ENCODE measurements at places on chromosomes 1 and 21.

DNA sequence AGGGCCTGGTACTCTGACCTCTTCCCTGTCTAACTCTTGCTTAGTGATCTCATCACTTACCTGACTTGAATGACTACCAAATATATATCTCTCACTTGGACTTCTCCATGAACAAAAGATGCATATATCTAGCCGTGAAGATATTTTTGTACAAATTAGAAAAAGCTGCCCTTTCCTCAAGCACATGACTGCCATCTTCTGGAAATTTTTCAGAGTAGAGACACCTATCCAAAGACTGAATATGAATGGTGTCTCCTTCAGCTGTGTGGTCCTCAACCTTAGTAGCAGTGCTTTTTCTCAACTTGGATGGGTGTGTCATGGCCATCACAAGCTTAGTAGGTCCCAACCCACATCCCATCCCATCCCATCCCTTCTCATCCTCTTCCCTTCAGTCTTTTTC lies 142.3 kb downstream of the DNM3 start:
- no peak for DNase-seq

DNA sequence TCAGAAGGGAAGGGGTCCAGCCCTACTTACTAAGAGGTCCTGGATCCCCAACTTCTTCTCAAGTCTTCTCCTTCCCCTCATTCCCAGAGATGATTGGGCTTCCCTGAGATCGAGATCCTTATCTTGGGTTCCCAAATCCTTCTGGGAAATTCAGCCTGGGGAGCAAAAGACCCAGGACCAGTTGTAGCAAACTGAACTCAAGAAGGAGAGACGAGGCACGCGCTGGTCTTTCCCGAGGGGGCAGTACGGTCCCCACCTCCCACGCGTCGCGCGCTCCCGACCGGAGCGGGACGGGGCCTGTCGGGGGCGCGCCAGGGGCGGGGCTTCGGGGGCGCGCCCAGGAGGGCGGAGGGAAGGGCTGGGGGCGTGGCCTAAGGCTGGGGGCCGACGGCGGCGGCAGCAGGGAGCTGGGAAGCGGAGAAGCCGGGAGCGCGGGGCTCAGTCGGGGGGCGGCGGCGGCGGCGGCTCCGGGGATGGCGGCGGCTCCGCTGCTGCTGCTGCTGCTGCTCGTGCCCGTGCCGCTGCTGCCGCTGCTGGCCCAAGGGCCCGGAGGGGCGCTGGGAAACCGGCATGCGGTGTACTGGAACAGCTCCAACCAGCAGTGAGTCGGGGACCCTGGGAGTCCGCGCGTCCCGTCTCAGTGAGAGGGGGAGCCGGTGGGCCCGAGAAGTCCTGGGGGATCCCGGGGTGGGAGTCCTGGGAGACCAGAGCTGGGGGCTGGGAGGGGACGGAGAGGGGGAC lies at the start of gene EFNA3:
Gene EFNA3, plus strand, starts transcription at position 369 of the 741 bp plus-strand sequence. Its CDS starts 105 bp downstream, at position 474.
- DNase-seq: peak; percentile 50

DNA sequence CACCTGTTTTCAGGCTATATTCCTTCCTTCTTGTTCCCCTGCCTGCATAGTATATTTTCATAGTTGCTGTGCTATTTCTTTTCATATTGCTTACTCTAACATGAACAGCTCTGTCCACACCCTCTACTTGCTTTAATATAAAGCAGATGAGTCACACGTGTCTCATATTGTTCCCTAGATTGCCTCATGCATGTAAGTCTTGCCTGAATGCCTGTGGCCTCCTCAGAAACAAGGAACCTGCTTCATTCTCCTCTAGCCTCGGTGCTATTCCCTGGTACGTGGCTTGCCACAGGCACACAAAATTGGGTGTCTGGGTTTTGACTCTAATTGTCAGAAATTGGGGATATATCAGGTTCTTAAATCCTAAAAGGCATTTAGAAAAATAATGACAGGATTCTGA lies 16.5 kb upstream of the PKP1 start:
- no peak for DNase-seq

DNA sequence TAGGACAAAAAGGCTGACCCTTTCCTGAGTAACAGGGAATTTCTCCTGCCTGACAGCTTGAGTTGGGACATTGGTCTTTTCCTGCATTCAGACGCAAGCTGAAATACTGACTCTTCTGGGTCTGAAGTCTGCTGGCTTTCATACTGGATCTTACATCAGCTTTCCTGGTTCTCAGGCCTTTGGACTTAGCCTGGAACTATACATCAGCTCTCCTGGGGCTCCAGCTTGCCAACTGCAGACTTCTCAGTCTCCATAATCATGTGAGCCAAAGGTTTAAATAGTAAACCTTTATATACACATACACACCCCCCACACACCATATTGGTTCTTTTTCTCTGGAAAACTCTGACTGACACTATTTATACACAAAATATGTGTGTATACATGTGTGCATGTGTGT lies 59.0 kb upstream of the KCND3 start:
- DNase-seq: no peak

DNA sequence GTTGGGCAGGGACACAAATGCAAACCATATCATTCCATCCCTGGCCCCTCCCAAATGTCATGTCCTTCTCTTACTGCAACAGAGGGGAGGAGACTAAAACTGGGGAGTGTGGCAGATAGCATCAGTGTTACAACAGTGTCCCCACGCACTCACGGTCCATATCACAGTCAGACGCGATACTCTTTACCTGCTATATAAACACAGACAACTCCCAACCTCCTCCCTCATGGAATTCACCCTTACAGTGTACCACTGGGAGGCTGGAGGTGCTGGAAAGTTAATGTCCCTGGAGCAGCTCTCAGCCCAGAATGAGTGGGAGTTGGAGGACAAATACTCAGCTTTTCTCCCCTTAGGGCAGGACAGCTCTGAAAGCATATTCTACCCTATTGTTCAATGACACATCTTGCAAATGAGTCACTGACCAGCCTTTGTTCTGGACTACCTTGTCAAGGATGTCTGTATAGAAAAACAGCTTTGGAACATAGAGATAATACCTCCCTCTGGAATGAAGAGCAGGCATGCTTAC lies 445.9 kb downstream of the SETD4 start:
- no peak for DNase-seq

DNA sequence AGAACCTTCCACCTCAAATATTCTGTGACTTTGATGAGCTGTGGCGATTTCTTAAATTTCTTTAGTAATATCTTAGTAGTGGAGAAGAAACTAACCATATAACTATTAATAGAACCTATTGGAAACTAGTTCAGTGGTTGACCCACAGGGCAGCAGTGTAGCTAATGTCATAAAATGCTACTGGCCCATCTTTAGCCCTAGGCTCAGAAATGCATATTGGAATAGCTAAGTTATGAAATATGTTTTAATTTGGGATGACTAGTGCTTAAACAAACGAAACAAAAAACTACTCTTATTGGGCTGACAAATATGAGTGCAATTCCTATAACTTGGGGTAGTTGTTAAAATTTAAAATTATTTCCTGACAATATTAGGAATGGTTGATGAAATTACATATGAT lies 20.2 kb downstream of the MACO1 start:
- DNase-seq: no peak

DNA sequence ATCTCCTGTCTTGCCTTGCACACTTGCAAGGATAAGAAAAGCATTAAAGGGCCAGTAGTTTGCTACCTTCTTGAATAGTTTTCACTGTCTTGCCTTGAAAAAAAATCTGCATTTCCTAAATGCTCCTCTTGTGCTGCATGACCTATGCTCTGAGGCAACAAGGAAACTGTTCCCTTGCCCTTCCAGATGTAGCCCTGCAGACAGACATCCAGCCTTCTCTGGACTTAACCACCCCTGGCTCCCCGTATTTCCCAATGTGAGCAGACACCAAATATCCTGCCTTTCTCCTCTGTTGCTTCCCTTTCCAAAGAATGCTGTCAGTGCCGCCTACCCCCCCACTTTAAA lies 177.6 kb downstream of the GABPA start:
- DNase-seq: no peak

DNA sequence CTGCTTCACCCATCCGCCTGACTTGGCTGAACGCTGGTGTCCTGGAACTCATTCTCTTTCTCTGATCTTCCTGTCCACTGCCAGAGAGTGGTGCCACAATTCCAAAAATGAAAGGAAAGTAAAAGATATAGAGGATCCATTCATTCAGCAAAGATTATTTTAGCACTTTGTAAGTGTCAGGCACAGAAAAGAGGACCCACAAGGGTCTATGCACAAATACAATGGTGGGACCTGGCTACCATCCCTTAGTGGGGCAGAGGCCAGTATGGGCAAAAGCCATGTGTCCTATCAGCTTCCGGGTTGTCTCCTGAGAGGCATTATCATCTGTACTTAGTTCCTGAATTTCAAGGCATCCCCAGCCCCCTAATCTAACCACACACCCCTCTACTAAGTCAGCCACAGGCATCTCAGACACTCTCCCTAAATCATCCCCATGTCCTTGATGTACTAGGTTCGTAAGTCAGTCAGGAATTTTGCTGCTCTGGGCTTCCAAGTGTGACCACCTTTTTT lies 19.0 kb downstream of the SSR2 start:
- no peak for DNase-seq

DNA sequence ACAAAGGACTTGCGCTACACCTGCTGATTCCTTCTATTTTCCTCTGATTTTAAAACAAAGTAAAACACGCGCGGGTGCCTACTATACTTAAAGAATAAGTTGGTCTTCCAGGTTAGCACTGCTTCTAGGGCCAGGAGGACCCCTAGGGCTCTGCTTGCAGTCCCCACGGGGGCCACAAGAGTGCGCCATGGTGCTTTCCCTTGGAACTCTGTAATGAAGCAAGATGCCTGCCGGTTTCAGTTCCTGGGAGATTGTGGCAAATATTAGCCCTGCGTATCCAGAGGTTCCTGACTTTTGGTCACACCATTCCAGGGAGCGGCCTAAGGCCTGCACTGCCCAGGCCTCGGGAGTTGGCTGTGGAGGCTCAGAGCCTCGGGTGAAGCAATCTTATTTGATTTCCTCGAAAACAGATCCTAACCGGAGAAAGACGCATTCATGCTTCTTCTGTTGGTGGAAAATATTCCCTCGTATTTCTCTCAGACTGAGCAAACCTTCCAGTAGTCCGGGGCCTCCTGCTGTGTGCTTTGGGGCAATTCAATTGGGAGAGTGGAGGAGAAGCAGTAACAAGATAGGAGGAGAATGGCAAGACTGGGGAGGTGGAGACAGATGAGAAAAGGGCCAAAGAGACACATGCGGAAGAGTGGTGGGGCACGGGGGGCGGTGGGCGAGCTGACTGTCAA lies 25.3 kb downstream of the ADAM30 start:
- DNase-seq: peak; percentile 53
